ENCODE measurements at places on chromosomes 11 and 22.

DNA sequence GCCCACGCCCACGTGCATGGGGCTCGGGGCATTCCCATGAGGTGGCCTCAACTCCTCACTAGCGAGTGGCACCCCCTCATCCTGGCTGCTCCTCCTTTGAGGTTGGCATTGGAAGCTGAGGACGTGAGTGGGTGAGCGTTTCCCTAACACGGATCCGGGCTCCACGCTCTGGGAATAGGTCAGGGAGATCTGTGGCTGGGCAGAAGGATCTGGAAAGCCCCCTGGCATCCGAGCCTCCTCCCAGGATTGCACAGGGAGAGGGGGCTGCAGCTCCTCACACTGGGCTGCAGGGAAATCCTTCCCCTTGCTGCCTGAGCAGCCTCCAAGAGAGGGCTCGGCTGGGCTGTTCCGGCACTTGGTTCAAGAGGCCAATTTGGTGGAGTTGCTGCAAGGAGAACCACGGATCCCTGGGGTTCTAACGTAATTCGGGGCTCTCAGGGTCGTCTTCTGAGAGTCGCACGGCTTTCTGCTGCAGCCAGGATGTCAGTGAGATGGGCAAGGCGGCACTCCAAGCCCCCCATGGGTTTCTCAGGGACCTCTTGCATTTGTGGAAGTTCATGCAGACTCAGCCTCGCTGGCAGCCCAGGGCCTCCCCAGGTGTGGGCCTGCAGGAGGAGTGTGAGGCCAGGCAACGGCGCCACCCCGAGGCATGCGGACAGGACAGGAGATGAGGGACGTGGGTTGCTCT, 1119.0 kb downstream of the BRD1 start:
- no peak for DNase-seq

DNA sequence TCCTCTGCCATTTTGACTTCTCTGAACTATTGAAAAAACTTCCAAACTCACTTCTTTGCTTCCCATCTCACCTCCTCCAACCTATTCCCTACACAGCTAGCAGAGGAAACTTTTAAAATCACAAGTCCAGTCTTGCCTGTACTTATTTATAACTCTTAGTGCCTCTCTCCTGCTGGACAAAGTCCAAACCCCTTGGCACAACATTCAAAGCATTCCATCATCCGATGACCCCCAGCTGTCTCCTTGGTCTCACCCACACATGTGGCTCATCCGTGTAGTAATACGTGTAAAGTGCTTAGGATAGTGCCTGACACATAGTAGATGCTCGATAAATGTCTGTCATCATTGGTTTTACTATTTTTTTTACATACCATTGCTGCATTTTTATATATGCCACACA, 101.4 kb downstream of the PARVA start:
- DNase-seq = no peak

- no peak for DNase-seq
Observed at GRCh38 chr11:84890676-84891075, 736.5 kb downstream of the DLG2 start.

GRCh38 chr11:68677432-68677831, 6.9 kb upstream of the GAL start:
- no peak for DNase-seq

- no peak for DNase-seq
Observed at GRCh38 chr11:120013325-120014250, 124.3 kb downstream of the TRIM29 start.

- no peak for DNase-seq
Observed at GRCh38 chr11:30698425-30698824, 112.3 kb upstream of the MPPED2 start.

DNA sequence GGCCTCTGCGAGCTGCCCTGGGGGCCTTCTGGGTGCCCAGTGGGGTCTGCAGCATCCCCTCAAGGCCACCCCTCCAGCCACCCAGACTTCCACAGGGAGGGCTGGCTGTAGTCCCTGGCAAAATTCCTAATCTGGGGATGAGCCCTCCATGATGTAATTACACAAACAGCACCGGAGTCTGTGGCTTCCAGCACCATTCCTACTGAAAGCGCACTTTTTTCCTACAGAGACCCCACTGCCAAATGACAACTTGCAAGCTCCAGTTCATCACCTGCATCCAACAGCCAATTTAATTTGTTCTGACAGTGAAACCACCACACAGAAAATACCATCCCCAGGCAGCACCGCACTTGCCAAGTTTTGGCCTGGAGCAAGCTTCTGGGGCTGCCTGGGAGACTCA, 70.4 kb downstream of the TRMU start:
- DNase-seq = no peak

- DNase-seq = no peak
Observed at GRCh38 chr22:16608931-16609330, 16.3 kb upstream of the CCT8L2 start.

DNA sequence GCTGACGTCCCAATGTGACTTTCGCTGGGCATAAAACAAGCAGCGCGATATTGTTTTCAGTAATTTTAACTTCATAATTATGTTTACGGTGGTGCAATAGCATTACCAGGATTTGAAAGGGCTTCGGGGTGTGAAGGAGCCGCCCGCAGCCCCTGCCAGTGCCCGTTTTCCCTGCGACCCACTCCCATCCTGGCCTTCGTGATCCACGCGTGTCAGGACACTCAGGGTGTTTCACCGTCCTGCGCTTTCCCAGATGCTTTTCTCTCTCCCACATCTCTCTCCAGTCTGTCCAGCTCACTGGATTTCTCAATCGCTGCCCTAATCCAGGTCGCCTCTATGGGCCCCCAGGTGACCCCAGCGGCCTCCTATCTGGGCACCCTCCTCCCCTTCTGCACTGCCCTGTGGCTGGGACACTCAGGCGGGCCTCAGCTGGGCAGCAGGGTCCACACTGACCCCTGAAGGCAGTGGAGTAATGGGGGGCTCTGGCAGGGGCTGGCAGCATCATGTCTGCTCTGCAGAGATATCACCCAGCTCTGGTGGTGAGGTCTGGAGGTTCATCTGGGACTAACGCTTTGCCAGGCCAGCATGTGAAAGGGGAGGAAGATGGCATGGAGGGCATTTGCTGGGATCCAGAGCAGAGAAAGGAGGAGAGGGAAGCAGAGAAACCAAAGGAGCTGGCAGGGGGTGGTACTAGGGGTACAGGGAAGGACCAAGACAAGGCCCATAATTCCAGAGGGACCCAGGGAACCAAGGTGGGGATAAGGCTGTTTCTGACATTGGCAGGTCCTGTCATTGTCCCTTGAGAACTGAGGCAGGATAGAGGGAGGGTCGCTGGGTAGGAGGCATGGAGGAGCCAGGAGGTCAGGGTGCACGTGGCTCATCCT, 622.8 kb downstream of the BRD1 start:
- DNase-seq = no peak

DNA sequence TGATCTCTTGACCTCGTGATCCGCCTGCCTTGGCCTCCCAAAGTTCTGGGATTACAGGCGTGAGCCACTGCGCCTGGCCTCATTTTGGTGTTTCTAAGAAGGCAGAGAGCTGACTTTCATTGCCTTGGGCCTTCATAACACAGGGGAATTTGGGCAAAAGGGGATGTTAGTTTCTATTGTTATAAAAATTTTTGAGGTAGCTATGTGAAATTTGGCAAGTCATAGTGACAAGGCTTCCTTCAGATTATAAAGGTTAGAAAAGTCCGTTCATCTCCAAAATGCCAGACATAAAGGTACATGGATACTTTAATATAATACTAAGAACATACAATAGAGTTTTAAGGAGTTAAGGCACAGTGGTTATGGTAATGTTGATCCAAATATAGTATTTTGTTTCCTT, 17.2 kb downstream of the LDHC start:
- no peak for DNase-seq

- no peak for DNase-seq
Observed at GRCh38 chr11:7657306-7658025, 15.8 kb downstream of the CYB5R2 start.

DNA sequence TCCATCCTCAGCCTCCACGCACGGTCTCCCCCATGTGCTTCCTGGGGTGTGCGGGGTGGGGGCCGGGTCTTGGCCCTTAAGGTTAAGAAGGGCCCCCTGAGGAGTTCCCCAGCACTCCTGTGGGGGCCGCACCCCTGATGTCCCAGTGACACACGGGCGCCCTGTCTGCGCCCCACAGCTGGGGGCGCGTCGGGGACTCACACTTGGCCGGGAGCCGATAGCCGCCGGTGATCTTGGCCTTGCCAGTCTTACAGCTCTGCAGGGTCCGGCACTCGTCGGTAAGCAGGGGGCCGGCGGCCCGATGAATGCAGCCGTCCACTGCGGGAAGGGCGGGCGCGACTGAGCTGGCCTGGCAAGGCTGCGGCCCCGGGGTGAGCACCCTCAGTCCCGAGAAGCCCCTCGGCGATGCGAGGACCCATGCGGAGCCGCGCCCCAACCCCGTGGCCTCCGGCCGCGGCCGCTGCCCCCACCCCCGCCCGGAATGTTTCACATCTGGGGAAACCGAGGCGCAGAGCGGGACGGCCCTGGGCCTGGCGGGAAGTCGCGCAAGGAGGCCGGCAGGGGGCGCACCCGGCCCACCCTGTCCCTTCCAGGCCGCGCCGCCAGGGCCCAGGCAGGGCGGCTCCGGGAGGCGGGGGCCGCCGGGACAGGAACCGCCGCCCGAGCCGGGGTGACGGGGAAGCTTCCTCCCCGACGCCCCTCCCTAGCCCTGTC, 13.9 kb downstream of the OTUB1 start:
- peak; percentile 54 for DNase-seq

- DNase-seq = no peak
Observed at GRCh38 chr11:31788085-31788484, 23.0 kb downstream of the PAX6 start.

DNA sequence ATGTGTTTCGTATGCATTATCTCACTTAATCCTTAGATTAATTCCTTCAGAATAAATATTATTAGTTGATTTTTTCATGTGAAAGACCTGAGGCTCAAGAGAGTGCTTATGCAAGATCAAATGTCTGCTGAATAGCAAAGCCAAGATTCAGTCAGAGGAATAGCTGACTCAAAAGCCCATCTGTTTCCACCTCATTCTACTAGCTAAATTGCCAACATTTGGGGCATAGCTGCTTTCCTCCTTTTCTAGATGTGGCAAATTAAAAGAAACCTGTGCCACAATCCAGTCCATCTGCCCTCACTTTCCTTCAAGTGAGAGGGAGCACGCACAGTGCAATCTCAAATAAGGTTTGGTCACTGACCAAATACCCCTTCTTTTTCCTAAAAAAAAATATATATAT, 121.1 kb downstream of the PAX6 start:
- DNase-seq = no peak

DNA sequence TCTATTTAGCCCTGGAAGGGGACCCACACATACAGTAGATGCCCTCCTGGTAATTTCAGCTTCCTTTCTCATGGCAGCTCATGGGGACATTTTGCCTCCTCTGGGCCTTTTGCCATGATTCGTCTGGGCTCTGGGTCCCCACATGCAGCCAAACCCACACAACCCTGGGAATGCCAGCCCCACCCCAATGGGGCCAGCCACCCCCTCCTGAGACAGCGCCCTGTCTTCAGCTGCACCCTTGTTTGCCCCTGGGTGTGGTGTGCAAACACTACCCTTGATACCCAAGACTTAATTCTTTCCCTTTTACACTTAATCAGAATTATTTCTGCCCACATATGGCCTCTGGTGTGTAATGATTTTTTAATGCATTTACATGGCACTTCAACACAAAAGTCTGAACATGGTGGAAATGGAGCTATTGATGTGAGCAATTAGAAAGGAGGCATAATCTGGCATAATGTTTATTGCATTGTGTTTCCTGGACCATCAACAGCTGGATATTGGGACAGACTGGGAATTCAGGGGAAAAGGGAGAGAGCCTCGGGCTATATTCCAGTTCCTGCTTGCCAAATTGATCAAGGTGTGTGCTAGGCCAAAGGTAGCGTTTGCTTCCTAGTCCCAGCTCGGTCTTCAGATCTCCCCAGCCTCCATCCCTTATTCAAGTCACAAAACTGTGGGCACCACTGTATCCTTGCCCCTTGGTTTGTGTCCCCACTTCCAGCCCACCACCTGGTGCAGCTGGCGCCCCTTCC, 85.0 kb upstream of the ANO1 start:
- no peak for DNase-seq

DNA sequence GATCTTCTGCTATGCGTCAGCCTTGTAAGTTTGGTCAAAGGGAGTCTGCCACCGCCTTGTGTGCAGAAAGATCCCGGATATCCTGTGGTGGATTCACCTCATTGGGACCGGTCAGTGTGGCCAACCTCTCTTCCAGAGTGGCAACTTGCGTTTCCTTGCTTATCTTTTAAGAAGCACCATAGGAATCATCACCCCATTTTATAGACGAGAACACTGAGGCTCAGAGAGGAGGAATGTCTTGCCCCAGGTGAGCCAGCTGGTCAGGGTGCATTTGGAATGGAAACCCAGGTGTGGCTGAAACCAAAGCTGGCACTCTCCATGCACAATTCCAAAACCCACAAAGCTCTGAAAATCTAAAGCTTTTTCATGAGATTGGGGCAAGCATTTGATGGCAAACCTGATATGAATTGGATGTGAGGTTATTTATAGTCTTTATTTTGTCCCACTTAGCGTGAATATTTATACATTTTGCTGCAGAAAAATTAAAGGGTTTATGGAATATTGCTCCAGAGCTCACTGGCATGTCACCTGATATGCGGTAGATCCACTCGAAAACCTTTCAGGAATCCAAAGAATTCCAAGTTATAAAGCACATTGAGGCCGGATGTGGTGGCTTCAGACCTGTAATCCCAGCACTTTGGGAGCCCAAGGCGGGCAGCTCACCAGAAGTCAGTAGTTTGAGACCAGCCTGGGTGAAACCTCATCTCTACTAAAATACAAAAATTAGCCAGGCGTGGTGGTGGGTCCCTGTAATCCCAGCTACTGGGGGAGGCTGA, 12.1 kb upstream of the EIF3D start:
- no peak for DNase-seq

- no peak for DNase-seq
Observed at GRCh38 chr11:119704849-119705248, 24.2 kb downstream of the NECTIN1 start.

DNA sequence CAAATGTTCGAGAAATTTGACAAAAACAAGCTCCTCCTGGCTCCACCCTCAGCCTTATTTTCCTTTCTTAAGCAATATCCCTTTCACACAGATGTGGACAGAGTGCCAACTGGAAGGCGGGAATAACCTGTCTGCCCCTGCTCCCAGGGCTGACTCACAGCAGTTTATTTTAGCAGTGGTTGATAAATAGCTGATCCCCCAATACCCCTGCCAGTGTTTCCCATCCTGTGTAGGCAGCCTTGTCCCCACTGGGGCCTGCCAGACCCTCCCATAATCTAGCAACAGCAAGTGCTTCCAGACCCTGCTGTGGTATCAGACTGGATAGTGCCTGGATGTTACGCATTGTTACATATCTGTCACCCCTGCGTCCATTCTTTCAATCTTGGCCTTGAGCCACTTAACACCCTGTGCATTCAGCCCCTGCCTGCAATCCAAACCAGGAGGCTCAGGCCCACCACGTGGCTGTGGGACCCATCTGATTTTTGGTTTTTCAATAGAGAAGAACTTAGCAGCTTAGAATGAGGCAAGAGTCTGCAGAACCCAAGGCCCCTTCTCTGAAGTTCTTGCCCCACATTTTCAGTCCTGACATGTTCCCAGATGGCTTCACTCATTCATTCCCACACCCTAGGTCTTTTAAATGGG, 53.7 kb downstream of the PARVA start:
- no peak for DNase-seq

All from activated CD8-positive, alpha-beta memory T cell treated with anti-CD3 and anti-CD28 coated beads for 48 hours (primary cell).